NCI-H187 (cell line): ENCODE measurements at places on chromosomes 6 and 20.

DNA sequence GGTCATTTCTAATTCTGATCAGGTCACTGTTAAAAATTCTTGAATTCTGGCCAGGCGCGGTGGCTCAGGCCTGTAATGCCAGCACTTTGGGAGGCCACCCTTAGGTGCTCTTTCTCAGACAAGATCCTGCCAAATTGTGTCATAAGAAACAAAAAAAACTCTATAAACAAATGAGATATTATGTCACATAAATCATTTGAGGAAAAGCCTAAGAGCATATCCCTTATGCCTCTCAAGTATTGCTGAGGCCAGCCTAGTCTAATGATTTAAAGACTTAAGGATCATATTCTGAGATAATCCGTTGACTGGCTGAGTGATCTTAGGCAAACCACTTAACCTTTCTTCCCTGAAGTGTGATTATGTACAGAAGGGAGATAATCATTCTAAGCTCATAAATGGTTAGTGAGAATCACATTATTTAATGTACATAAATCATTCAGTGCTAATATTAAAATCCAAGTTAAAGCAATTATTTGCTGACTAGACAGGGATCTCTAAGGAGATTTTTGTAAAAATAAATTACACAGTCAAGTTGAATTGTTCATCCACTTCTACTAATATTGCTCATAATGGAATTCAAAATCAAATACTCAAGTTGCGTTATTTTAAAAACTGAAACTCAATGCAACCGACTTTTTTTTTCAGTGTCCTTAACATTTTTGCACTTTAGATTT is 365.4 kb downstream of the PHF3 start:
- no peak for DNase-seq

- no peak for DNase-seq
Measured at GRCh38 chr6:150697515-150697914, 97.8 kb downstream of the PLEKHG1 start.

- DNase-seq, result no peak
Measured at GRCh38 chr20:45445805-45446562, 23.6 kb upstream of the WFDC2 start.

DNA sequence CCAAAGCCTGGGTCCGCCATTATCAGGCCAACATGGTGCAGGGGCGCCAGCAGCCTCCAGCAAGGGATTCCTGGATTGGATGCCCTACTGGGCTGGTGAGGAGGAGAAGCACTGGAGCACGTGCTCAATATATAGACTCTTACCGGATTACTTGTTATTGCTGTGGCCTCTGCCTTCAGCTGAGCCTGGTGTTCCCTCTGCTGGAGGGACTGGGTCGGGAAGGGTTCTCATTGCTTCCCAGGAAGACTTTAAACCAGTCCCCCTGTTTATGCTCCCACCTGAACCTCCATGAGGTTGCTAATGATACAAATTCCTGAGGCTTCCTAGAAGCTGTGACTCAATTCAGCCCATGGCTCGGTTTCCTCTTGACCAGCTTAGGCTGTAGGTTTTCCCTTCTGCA is 186.7 kb upstream of the ARID1B start:
- no peak for DNase-seq

- DNase-seq, result no peak
Measured at GRCh38 chr6:37990762-37991525, 171.4 kb downstream of the ZFAND3 start.

GRCh38 chr6:11217360-11218101 is 14.9 kb downstream of the NEDD9 start:
- DNase-seq, result no peak

DNA sequence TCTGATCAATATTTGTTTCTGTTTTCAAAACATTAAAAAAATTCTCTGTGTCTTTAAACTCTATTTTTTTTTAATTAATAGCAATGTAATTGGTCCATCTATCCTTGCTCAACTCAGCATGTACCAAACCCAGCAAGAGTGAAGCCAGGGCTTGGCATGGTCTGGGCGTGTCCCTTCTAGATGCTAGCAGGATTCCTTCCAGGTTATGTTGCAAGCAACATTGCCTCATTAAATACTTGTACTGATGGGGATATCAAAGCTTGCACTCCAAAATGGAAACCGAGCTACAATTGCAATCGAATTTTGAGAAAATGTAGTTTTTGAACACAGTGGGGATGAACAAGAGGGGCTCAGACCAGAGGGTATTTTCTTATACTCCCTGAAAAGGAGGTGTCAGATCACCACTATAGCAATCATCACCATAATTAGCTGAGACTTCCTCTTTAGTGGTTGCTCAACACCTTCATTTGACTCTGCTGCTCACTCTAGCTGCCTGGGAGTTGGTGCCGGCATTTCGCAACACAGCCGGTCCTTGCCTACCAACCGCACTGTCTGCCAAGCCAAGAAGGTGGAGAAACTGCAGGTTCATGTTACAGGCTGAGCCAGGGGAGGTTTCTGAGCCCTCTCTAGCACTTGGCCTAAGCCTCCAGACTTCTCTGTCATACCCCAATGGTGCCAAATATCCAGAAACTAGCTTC is 67.8 kb upstream of the RALGAPA2 start:
- no peak for DNase-seq

GRCh38 chr6:155155787-155156447 is 107.9 kb upstream of the CLDN20 start:
- no peak for DNase-seq

- no peak for DNase-seq
Measured at GRCh38 chr6:168090064-168090690, 11.2 kb upstream of the FRMD1 start.

DNA sequence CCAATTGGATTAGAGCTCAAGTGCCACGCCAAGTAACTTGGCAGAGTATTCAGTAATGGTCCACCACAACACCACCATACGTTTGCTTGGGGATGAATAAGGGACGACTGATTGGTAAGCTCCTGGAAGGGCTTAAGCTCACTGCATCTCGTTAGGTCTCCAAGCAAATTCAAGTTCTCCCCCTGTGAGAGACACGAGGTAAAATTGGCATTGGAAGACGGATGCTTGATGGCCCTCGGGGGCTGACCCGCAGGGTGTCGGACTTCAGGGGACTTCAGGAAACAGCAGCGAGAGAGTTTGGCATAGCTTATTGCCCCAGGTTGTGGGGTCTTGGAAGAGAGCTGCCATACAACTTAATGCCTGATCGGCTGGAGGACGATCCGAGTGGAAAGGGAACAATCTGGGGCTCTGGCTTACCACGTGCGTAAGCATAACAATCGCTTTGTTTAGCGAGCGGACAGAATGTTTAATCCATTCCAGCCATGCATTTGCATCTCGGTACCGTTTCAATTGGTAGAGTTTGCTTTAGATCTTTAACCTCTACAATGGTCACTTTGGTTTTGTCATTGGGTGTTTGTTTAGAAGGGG is 4.8 kb upstream of the ZNFX1 start:
- DNase-seq, result no peak
